SK-MEL-5 (cell line): ENCODE measurements at places on chromosomes 2 and 18.

- no peak for DNase-seq
Observed at GRCh38 chr2:102176172-102176571, 10.7 kb upstream of the IL1RL2 start.

DNA sequence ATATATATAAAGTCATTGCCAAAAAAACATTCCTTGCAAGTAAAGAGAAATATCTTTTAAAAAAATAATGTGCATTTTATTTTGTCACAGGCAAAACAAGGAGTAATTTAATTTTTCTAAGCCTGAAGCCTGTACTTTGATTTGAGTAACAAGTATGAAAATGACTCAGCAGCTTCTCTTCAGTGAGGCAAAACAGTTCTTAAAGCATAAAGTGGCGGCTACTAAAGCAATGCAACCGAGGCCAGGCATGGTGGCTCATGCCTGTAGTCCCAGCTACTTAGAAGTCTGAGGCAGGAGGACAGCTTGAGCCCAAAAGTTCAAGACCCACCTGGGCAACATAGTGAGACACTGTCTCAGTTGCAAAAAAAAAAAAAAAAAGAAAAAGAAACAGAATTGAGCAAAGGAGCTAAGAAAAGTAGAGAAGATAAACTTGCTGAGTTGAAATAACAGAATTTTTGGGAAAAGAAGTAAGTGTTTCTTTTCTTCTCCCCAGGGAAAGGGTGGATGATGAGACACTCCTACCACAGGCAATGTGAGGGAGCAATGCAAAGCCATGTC is 29.6 kb downstream of the DOK1 start:
- DNase-seq = peak; percentile 39

DNA sequence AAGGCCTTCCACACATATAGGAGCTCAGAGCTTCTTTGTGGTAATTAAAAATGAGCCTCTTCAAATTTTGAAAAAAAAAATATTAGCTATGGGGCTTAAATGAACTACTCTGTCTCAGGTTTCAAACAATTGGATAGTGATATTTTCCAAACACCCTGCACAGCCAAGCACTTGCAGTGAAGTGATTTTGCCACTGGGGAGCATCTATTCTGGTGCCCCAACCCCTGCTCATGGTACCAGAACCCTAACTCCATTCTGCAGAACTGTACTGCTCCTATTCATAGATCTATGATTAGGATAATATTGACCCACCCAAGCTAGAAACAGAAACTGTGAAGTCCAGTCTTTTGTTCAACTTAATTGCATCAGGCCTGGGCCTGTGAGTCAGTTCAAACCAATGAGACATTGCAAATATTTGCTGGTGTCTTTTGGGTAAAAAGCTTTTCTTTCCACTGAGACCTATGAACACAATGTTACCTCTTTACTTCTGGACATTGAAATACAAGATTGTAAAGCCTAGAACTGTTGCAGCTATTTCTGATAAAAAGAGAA is 324.0 kb downstream of the GALNT13 start:
- DNase-seq = no peak

DNA sequence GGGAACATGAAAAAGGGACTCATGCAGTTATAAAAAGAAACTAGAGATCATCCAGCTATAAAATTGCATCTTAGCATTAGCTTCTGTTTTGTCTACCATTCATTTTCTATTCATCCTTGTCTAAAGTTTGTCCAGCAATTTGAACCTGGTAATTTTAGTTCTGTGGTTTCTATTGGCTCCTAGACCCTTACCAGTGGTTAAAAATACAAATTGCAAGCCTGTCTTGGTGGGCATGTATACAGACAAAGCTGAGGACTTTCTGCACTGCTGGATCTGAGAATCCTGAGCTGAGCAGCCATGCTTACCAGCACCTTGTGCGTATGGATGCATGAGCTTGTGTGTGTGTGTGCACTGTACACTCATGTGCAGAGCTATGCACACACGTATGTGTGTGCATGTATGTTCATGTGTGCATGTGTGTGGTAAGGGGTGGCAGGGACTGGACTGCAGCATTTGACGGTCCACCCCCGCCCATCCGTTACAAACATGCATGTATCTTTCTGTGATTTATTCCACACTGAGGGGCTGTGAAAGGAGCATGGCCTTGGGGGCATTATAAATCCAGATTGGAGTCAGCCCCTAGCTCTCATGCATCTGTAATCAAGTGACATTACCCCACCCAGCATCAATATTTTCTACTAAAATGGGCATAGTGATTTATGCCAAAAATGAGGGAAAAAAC is 144.7 kb downstream of the FAM210A start:
- no peak for DNase-seq

DNA sequence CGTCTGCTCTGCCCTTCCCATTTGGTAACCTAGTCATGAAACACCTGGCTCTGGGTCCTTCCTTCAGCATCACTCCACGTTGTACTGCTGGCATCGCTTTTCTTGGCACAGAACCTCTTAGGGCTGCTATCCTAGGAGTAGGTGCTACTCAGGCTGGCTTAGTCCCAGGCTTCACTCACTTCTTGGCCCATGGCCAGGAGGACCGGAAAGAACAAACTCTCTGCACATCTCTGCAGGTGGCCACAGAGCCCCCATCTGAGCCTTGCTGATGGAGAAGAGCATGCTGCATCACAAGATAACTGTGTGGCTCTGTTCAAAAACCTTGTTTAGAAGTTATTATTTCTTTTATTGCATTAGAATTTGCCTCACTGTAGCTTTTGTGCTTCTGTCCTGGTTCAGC is 447.2 kb upstream of the TNP1 start:
- DNase-seq = no peak

- no peak for DNase-seq
Observed at GRCh38 chr18:56662902-56663301, 11.7 kb downstream of the WDR7 start.

GRCh38 chr2:233418761-233419546 is 64.7 kb downstream of the DGKD start:
- no peak for DNase-seq

GRCh38 chr18:48547531-48547981 is 8.7 kb downstream of the CTIF start:
- DNase-seq = no peak

DNA sequence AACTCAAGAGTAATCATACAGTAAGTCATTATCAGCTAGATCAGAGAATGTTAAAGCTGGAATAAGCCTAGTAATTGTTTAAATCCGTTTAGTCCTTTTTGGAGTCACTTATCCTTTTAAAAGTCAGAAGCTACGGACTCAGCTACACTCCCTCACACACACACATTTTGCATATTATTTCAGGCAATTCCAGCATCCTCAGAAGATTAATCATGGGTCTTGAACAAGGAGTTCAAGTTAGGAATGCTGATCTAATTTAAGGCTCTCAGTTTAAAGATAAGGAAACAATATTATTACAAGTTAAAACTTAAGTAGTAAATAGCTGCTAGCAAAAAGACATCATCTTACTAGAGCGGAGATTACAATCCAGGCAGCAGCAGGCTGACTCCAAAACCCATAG is 74.3 kb downstream of the GTF3C3 start:
- no peak for DNase-seq

DNA sequence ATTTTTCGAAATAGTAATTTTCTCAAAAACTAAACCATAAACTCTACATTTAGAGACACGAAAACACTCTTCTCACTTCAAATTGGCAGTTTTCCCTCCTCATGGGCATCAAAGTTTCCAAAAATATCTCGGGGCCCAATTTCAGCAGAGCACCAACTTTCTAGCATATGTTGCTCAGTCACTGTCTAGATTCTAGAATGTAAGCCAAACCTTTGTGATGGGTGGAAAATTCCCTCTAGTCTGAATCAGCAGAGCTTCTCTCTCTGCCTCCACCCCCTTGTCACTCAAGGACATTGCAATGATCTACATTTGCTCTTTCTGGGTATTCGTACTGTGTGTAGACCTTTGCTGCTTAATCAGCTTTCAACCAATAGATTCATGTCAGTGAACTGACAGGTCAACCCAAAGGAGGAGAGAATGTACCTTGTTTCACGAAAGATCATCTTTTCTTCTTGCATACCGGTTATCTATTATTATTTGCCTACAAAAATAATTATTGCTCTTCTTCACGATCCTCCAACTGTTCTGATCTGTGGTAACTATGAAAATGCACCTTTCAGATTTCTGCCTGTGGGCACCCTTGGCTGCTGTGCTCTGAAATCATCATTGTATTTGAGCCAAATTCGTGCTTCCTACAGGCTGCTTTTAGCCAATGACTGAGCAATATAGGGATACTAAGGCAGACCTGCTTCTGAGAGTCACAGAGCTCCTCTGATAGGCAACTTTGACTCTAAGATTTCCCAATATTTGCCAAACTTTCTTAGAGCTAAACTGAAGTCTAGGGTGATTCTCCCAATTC is 38.7 kb upstream of the GLS start:
- no peak for DNase-seq

DNA sequence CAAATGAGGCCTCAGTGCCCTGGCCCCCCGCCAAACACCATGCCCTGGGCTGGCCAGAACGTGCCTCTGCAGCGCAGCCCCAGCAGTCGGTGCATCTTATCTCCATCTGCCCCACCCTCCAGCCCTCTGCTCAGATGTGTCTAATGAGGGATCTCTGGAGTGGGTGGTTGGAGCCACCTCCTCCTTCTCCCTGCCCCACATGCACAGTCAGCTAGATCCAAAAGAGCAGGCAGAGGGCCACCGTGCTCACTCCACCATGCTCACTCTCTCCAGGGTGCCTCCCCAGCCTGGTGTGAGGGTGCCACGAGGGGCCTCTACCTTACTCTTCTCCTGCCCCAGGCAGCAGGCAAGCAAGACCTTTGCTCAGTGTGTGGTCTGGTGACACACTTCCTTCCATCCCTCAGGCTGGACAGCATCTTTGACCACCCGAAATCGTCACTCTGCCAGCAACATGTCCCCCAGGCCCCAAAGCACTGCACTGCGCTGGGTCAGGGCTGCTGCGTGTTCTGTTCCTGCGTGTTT is 266.1 kb upstream of the HDAC4 start:
- no peak for DNase-seq

DNA sequence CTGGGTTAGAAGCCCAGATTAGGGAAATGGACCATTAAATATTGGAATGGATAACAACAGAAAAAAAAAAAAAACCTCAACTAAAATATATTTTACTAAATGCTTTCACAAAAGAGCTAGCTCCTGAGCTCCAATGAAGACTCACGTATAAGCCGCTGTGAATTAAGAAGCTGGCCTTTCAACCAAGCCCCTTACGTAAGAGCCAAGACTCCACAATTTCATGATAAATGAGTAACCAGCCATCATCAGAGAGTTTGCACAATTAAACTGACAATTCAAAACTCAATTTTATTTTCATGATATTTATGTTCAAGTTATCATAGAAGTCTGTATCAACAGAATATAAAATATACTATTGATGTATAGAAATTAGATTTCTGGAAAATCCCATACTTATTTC is 70.7 kb upstream of the HNRNPA3 start:
- DNase-seq = no peak

- DNase-seq = no peak
Observed at GRCh38 chr18:11747286-11747685, 58.2 kb downstream of the GNAL start.

- DNase-seq = no peak
Observed at GRCh38 chr2:147479358-147479757, 365.5 kb upstream of the ACVR2A start.

GRCh38 chr18:58034370-58034769 is 9.7 kb upstream of the NEDD4L start:
- DNase-seq = no peak

DNA sequence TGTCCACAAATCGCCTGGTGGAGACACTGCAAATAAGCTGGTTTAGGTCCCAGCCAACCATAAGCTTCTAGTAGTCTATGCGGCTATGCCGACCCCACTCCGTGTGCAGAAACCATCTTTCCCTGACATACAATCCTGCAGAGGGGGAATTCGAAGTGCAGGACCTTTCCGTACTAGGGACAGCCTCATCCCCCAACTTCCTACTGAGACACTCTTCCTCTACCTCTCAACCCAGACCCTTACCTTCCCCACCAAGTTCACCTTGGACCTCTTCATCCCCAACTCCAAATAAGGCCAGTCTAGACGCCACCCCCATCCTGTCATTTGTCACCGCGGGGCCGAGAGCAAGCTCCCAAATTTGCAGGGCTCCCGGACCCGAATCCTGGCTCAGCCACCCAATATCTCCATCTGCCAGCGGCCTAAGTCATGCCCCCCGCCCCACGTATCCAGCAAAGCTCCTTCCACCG is 496 bp downstream of the SUCLG1 start:
- DNase-seq = peak; percentile 40

- DNase-seq = no peak
Observed at GRCh38 chr2:114688241-114688640, 245.8 kb downstream of the DPP10 start.

GRCh38 chr2:40138314-40138713 is 313.6 kb downstream of the SLC8A1 start:
- DNase-seq = no peak

GRCh38 chr2:151302404-151302803 is 12.9 kb upstream of the NMI start:
- DNase-seq = no peak

DNA sequence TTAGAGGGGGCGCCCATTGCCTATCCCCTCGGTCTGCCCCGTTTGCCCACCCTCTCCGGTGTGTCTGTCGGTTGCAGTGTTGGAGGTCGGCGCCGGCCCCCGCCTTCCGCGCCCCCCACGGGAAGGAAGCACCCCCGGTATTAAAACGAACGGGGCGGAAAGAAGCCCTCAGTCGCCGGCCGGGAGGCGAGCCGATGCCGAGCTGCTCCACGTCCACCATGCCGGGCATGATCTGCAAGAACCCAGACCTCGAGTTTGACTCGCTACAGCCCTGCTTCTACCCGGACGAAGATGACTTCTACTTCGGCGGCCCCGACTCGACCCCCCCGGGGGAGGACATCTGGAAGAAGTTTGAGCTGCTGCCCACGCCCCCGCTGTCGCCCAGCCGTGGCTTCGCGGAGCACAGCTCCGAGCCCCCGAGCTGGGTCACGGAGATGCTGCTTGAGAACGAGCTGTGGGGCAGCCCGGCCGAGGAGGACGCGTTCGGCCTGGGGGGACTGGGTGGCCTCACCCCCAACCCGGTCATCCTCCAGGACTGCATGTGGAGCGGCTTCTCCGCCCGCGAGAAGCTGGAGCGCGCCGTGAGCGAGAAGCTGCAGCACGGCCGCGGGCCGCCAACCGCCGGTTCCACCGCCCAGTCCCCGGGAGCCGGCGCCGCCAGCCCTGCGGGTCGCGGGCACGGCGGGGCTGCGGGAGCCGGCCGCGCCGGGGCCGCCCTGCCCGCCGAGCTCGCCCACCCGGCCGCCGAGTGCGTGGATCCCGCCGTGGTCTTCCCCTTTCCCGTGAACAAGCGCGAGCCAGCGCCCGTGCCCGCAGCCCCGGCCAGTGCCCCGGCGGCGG is 1.7 kb downstream of the MYCN start:
- DNase-seq = no peak

DNA sequence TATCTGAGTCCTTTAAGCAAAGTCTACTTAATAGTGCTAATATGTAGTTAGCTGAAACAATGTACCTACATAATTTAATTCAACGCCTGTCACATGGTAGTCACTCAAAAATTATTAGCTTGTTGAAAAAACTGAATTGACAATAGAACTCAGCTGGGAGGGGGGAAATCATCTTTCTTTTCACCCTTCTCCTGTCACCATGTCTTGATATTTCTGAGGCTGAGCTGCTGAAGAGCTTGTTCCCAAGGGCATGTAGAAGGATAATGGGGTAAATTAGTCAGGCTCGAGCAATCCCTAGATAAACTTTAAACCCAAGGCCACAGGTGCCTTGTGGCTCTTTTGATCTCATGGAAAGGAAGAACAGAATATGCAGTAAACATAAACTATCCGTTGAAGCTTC is 339.6 kb upstream of the LRATD1 start:
- DNase-seq = no peak
